ENCODE measurements at places on chromosomes 12 and 14. TPM values are rescaled to one million over a fixed set of nuclear protein-coding genes. Genes with fewer than 3 reads are reported as not detected.

DNA sequence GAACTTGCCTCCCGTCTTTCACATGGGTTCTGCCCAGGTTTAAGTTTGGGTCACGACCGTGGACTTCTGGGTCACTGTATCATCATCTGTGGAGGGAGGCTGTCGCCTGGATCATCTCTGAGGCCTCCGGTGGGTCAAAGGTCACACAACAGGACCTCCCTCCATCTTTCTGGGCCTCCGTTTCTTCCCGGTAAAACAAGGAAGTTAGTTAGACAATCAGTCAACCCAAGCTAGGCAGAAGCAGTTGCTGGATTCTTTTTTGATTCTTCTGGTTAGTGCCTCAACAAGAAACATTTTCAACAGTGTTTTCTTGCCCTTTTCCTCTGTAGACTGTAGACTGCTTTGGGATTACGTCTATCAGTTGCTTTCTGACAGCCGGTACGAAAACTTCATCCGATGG lies 186.6 kb upstream of the BCL2L14 start:
- H3K27me3 ChIP-seq, result no peaks in the 10 kb centered on the region
- no peak for DNase-seq
- no peak overlapping the region for H3K4me3 ChIP-seq
- no peak overlapping the region for H3K27ac ChIP-seq
- peaks cover 28% of the 10 kb centered on the region for H3K36me3 ChIP-seq

Gene GLT8D2
- total RNA-seq, result 40.1 TPM

DNA sequence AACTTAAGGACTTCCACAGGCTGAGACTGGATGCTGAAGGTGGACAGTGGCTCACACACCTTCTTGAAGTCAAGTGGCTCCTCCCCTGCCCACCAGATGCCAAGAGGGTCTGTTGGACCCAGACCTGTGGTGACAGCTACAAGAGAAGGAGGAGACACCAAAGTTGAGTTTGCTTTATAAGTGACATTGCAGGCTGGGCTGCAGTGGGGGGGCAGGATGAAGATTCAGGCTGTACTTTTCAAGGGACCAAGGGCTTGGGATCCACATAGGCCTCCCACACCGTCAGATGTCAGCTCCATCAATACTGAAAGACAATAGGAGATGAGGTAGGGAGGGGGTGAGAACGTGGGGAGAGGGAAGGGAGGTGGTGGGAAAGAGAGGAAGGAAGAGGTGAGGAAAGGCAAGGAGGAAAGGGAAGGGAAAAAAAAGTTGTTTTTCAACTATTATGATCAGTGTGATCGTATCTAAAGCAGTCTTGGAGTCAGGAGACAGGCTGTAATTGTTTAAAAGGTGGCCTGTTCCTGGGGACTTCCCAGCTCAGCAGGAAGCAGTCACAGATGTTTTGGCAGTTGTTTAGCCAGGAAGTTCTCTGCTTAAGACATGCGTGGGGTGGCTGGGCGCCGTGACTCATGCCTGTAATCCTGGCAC lies 84.1 kb upstream of the RESF1 start:
- DNase-seq, result peak; percentile 33
- no peaks in the 10 kb centered on the region for H3K36me3 ChIP-seq
- no peaks in the 10 kb centered on the region for H3K27me3 ChIP-seq
- H3K4me3 ChIP-seq, result no peak overlapping the region
- peak overlapping the region; percentile 74 for H3K27ac ChIP-seq
- H3K4me1 ChIP-seq, result peaks cover 8% of the 10 kb centered on the region

DNA sequence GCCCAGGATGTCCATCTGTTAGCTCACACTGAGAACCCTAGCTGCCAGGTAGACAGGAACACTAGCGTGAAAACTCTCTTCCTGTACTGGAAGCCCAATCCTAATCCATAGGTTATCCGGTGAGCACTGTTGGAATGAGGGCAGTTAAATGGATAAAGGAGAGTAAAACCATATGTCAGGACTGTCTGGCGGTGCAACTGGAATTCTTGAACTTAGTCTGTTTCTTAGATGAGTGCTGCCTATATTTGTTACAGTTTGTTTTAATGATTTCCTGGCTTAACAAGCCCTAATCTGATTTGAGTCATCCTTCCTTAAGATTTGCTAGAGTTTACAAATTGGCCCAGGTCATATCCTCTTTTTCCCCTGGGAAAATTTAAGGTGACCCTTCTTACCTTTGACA lies 104.7 kb downstream of the ANO4 start:
- no peaks in the 10 kb centered on the region for H3K4me1 ChIP-seq
- H3K27ac ChIP-seq, result no peak overlapping the region
- no peak overlapping the region for H3K4me3 ChIP-seq
- H3K36me3 ChIP-seq, result no peaks in the 10 kb centered on the region
- DNase-seq, result no peak

- H3K27ac ChIP-seq, result no peak overlapping the region
- H3K27me3 ChIP-seq, result no peaks in the 10 kb centered on the region
- H3K36me3 ChIP-seq, result peaks cover 52% of the 10 kb centered on the region
- no peak overlapping the region for H3K4me3 ChIP-seq
- DNase-seq, result no peak
These were observed 29.7 kb downstream of the PRPF40B start for GRCh38 chr12:49652921-49653520.

- no peak overlapping the region for H3K27ac ChIP-seq
- H3K4me3 ChIP-seq, result no peak overlapping the region
- peaks cover 35% of the 10 kb centered on the region for H3K36me3 ChIP-seq
These were observed 63.0 kb downstream of the NCOR2 start for GRCh38 chr12:124504273-124505000.

Gene IL25
- total RNA-seq, result not detected

Gene CLEC4A
- total RNA-seq, result 0.16 TPM

GRCh38 chr12:132046561-132046960 lies 96.8 kb downstream of the EP400 start:
- H3K27me3 ChIP-seq, result no peaks in the 10 kb centered on the region
- peaks cover 85% of the 10 kb centered on the region for H3K36me3 ChIP-seq
- H3K4me1 ChIP-seq, result peaks cover 14% of the 10 kb centered on the region
- no peak overlapping the region for H3K27ac ChIP-seq
- H3K4me3 ChIP-seq, result no peak overlapping the region
- peak; percentile 42 for DNase-seq

DNA sequence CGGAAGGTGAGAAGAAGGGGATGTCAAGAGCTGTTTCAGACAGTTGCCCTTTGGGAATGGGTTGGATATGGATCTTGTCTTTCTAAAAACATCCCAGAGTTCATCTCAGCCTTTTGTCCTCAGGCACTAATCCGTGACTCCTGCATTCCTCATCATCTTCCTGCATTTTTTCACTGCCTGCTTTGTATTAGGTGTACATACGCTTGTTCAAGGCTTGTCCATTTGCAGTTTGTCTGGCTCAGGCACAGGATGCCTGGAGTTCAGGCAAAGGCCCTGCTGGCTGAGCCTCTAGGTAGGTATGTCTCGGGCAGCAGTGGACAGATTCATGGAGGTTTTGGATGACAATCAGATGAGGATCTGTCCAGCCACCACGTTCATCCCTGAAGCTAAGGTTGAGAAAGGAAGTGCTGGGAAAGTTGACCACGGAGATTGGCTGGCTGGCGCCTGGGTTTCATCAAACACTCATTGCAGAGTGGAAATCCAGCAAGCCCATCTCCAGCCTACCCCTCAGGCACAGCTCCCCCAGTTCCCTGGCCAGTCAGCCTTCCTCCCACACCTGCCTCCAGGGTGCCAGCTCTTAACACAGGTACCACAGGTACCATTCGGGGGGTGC lies 12.4 kb upstream of the TMEM106C start:
- no peak for DNase-seq
- H3K27ac ChIP-seq, result no peak overlapping the region
- H3K4me3 ChIP-seq, result no peak overlapping the region
- H3K36me3 ChIP-seq, result no peaks in the 10 kb centered on the region
- peaks cover 21% of the 10 kb centered on the region for H3K4me1 ChIP-seq

- H3K27me3 ChIP-seq, result no peaks in the 10 kb centered on the region
- no peak for DNase-seq
- no peaks in the 10 kb centered on the region for H3K36me3 ChIP-seq
- no peak overlapping the region for H3K27ac ChIP-seq
- H3K4me3 ChIP-seq, result no peak overlapping the region
These were observed 41.6 kb downstream of the GUCY2C start for GRCh38 chr12:14654842-14655241.

DNA sequence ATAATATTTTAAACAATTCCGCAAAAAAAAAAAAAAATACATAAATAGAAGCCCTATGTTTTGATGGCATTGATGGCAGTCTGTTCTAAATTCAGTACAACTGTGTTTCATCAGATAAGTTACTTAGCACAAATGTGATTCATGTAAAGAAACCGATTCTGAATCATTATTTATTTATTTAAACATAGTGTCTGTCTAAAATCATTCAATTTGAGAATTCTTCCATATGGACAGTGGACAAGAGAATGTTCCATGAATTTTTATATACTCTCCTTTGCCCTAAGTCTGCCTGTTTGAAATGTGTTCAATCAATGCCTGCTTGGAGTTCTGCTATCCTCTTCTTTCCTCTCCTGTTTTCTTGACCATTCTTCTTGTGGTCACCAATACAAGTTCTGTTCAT lies 126.5 kb downstream of the PDE3A start:
- H3K4me1 ChIP-seq, result peaks cover 24% of the 10 kb centered on the region
- H3K4me3 ChIP-seq, result no peak overlapping the region
- no peaks in the 10 kb centered on the region for H3K27me3 ChIP-seq
- DNase-seq, result no peak

- H3K27ac ChIP-seq, result no peak overlapping the region
- no peaks in the 10 kb centered on the region for H3K27me3 ChIP-seq
- no peaks in the 10 kb centered on the region for H3K36me3 ChIP-seq
- DNase-seq, result peak; percentile 33
- H3K4me1 ChIP-seq, result 0 out of 2 replicates have a peak, but pooled peaks cover 4% of the 10 kb centered on the region
- no peak overlapping the region for H3K4me3 ChIP-seq
These were observed 56.6 kb upstream of the CRACR2A start for GRCh38 chr12:3809357-3810015.
